ENCODE measurements at places on chromosomes 3 and 15.

DNA sequence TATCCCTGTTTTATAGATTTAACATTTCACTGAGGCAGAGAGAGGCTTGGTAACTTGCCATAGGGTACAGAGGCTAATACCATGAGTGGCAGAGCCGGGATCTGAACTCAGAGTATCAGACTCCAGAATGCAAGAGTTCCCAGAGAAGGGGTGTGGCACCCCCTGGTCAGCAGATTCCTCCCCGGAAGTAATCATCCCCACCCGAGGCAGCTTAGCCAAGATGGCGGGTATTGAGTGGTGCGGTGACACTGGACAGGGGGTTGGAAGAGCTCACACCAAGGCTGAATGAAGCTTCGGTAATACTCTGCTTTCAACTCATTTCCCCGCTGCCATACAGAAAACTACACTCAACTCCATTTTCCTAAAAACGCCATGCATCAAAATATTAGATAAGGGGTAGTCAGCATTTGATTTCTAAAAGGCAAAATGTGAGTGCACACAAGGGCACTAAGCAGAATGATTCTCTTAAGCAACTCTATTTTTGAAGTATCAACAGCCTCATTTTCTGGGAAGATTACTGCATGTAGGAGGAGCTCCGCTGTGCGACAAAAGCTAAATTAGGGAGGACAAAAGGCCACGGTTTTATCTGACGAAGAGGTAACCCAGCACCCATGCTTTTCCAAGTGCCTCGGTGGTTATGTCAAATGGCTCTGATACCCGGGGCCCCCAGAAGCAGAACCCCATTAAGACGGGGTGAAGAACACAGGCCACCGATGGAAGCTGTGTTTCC lies 166.7 kb downstream of the NUP210 start:
- DNase-seq: no peak

- DNase-seq: no peak
Measured at GRCh38 chr3:135228201-135228600, 433.1 kb downstream of the EPHB1 start.

DNA sequence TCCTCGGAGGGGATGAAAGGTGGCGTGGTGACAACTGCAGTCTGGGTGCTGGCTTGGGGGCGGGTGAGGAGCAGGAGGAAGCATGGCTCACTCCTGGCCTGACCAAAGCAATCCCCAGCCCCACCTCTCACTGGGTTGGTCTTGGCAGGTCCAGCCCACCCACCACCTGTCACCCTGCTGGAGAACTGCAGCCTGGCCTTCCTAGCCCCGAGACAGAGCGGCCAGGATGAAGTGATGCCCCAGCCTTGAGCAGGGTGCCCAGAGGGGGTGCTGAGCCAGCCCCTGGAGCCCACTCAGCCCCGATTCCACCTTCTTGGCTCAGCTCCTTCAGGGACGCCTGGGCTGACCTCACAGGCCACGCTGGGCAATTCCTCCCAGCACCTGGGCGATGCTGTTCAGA lies 89.9 kb downstream of the IQSEC1 start:
- DNase-seq: no peak

GRCh38 chr3:147816752-147817151 lies 407.6 kb downstream of the ZIC1 start:
- no peak for DNase-seq

DNA sequence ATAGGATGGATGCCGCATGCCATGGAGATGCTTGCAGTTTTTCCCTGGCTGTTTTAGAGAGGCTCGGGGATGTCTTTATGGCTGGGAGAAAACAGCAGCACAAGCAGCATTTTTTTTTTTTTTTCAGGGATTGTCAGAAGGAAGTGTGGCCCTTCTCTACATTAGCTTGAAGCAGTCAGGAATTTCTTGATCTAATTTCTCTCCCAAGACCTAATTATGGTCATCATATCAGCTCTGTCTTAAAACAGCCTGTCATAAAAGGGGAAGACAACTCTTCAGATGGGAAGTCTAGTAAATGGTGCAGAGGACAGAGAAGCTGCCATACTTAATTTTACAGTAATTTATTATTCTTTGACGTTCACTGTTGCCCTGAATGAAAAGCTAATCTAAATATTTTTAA lies 44.5 kb downstream of the EAF1 start:
- DNase-seq: no peak

- no peak for DNase-seq
Measured at GRCh38 chr15:99449514-99449913, 116.3 kb upstream of the MEF2A start.

DNA sequence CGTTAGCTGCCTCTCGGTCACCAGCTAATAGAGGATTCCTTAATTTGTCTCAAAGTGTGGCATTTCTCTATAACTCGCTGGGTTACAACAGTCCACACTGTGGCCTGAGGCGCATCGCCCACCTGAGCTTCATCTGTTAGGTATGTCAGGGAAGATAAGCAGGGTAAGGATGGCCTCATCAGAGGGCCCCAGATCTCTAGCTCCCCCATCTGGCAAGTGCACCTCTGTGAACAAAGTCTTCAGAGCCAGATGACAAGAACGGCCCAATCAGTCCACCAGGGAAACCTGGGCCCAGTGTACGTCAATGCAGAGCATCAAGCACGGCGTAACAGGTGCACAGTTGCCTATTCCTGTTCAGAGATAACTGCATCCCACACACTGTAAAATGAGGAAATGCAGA lies 23.2 kb downstream of the FRG2C start:
- no peak for DNase-seq

- DNase-seq: no peak
Measured at GRCh38 chr3:36729204-36730056, 34.9 kb downstream of the DCLK3 start.

GRCh38 chr3:99175276-99175812 lies 273.8 kb upstream of the DCBLD2 start:
- DNase-seq: no peak

DNA sequence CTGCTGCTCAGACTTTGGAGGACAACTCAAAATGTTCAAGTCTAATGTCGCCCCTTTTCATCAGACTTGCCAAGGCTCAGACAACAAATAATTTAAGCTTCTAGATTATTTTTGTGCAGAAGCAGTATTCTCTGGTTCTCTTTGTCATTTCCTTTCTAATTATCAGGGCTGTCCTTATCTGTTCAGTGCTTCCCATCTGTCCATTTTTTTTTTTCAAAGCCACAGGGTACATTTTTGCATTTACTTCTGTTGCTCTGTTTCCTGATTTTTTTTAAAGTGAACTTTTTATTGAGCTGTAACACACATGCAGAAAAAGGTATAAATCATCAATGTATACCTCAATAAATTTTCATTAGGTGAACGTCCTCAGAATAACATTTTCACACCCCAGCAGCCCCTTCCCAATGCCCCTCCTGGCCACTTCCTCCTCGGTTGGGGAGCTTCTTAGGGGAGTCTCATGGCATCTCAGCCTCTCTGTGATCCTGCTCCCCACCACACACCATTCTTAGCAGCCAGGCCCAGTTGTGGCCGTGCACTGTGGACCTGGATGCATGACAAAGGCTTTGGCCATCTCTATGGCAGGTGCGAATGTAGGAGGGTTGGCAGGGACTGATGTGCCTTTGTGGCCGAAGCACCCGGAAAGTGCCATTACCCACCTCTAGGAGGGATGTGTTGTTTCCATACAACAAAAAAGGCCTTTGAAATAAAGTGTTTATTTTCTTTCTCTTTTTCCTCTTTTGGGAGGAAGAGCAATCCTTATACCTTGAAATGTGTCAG lies 303.5 kb upstream of the LRRFIP2 start:
- no peak for DNase-seq

DNA sequence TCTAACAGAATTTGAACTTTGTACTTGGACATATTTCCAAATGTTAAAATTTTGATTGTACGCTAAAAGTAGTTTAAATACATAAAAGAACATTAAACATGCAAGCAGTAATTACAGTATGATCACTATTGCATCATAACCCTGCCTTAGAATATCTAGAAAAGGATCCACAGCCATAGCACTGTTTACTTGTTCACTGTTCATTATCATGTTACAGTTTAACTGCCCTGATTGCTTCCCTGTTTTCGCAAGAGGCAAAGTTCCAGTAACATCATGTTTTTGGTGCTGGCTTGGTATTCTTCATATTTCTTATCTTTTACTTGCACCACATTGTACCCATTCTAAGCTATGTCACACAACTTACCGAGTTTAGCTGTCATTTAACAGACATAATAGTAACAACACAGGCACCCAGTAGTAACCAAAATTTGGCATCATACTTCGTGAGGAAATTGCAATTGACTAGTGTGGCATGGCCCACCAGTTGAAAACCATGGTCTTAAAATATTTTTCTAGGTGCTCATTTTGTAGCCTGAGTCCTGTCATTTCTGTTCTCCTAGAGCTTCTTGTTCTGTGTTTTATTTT lies 13.3 kb upstream of the TMEM87A start:
- DNase-seq: no peak

DNA sequence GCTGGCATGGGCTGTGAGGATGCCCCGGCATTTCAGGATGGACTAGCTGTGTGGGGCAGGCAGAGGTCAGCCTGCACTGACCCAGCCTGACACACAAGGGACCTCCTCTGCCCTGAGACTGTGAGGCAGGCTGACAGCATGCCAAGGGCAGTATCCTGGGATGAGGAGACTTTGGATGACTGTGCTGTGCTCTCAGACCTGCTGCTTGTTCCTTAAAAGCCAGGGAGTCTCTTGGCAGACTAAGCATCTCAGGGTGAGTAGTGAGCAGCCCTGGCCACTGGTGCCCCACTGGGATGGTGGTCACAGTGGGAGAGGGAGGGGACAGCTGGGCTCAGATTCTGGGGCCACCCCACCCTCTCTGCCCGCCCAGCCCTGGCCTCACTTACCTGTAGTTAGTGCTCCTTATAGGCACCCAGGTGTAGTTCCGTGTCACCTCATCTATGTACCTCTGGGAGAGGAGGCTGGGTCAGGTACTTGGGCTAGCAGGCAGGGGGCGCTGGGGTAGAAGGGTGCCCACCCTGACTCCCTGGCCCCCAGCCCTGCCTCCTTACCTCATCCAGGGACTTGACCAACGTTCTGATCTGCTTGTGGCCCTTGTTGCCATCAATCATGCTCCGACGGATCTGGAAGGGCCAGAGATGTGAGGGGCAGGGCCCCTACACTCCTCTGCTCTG lies 16.1 kb upstream of the TMEM115 start:
- no peak for DNase-seq

DNA sequence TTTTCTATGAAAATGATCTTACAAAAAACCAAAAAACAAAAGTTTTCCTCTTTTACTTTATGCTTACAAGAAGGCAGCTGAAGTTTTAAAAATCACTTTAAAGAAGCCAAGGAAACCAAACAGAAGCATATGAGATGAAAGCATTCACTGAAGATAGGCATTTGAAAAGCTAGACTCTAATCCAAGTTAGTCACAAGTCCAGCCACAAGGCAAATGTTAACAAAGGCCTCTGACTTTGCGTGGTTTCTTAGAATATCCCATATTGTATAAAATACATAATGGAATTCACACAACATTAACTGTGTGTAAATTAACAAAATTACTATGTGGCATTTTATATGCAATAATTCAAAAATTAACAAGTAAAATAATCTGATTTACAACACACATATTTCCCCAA lies 17.7 kb downstream of the MRPL3 start:
- no peak for DNase-seq

Data from CD8-positive, alpha-beta T cell (primary cell).